RPMI8226 (cell line): ENCODE measurements at places on chromosomes 3 and 15.
A peak's percentile ranks its signal among the peaks of the same experiment; 100 is the strongest.

DNA sequence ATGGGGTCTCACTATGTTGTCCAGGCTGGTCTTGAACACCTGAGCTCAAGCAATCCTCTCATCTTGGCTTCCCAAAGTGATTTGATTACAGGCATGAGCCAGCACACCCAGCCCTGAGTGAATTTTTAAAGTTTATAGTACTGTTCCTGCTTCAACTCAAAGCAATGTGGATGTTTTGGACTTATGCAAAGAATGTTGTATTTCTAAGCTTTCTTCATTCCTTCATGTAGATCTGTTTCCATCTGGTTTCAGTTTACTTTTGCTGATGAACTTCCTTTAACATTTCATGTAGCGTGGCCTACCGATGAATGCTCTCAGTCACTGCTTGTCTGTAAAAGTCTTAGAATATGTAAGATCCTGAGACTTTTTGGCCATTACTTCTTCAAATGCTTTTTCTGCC lies 23.2 kb downstream of the NRG4 start:
- DNase-seq, result no peak

DNA sequence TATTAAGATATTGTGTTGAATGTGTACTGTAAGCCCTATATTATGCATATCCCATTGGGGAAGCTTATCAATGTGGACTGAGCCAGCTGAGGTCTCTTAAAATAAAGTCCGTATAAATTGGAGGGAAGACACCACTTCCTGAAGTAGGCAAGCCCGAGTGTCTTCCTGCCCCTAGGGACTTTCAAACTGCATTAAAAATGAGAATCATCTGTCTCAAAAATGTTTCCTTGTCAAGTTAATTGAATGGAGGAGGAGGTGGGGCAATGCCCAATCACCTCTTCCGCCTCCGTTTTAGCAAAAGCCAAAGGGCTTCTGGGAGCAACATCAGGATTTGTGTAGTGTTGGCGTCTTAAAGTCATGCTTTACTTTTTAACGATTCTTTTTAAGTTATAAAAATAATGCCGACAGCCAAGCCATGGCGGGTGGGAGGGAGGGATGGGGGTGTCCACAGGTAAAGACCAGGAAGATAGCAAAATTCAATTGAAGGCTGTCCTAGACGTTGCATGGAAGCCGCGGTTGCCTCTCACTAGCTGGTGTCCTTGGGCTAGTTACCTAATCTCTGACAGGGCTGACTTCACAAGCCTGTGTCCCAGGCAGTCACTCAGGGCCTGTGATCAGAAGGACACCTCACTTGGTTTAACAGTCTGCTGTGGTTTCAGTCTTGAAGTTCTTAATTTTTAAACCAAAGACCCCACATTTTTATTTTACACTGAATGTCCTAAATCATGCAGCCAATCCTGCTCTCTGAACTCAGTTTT lies 524.9 kb upstream of the PROK2 start:
- no peak for DNase-seq

DNA sequence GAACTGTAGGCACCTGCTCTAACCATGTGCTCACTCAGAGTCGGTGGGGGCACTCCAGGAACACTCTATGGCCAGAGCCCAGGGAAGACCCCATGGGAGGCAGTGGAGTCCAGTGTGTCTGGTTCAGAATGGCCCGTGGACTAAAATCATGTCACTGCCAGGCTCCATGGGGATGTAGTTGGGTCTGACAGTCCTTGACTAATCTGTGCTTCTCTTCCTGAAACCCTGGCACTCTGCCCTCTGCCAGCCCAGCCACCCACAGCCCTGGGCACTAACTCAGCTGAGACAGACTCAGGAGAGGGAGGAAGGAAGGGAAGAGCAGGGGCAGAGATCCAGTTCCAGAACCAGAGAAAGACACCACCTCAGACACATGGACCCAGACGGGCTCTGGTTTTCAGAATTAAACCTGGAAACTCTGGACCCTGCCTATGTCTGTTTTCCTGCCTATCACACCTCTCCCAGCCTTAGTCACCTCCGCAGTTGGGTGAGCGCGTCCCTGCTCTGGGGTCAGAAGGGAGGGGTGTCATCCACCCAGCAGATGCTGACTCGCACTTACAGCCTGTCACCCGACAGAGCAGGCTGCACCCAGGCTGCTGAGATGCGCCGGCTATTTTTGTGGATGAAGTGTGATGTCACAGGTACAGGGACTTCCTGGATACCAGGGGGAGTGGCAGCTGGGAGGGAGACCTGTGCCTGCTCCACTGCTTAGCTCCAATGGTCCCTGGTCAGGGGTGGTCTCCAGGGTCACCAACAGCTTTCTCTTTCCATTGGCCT lies 56.8 kb upstream of the INSYN1 start:
- DNase-seq, result peak; percentile 45

DNA sequence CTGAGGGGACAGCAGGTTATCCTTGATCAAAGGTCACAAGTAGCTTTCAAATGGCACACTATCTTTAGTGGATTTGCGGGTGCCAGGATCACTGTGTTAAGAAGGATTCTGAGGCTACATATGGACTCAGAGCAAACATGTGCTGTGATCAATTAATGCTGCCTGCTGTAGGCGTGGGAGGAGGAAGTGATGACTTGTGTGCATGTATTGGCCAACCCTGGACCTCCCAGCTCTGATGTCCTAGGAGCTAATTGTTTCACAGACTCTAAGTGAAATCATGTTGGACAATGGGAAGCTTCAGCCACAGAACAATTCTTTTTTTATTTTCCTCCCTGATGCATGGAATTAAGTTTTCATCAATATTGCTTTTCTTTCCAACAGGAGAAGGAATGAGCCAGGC lies 24.4 kb downstream of the FAH start:
- no peak for DNase-seq

GRCh38 chr15:40247406-40247971 lies 8.6 kb downstream of the PAK6 start:
- DNase-seq, result no peak

DNA sequence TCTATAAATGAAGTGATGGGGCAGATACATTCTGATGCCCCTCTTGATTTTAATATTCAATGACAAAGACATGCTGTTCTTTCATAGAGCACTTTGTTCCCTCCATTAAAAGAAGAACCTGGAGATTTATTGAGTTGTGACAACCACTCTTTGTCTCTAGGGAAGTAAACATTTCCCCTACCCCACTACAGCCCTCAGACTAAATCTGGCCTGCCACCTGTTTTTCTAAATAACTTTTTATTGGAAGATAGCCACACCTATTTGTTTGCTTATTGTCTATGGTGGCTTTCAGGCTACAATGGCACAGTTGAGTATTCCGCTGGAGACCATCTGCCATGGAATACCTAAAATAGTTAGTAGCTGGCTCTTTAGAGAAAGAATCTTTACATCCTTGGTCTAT lies 41.2 kb upstream of the ZNF385D start:
- DNase-seq, result no peak

DNA sequence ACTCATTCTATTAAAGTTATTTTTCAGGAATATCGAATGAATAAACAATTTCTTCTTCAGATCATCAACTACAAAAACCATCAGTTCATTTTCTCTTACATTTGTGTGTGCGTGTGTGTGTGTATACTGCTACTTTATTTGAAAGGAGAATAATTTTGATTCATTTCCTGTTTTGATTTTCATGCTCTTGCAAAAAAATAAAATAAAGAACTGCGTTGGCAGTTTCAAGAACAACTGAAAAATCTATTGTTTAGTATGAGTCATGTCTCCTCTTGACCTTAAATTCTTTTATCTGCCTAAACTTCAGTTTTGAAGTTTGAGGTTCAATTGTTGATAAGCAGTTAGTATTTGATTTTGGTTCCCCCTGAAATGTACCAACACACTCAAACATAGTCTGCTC lies 540.8 kb downstream of the FGF12 start:
- no peak for DNase-seq

DNA sequence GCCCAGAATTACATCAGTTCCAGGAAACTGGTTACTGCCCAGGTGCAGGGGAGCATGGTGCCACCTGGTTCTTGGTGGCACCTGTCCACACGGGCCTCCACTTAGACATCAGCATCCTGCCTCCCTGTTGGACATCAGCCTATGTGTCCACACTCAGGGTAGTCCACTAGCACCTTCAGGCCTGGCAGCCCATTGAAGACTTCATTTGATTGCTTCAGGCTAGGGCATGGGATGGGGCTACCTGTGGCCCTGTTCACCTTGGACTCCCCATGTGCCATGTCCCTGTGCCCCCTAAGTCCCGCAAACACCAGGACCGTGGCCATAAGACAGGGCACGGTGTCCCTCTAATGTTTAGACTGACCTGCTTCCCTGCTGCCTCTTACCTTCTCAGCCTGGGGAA lies 30.9 kb downstream of the CYP8B1 start:
- no peak for DNase-seq

DNA sequence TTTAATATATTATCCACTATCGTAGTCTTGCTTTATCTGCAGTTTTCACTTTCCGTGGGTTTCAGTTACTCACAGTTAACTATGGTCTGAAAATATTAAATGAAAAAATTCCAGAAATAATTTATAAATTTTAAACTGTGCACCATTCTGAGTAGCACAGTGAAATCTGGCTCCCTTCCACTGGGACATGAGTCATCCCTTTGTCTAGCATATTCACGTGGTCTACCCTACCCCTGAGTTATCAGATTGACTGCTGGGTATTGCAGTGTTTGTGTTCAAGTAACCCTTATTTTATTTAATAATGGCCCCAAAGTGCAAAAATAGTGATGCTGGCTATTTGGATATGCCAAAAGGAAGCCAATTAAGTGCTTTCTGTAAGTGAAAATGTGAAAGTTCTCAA lies 539.5 kb upstream of the AGTR1 start:
- DNase-seq, result no peak

DNA sequence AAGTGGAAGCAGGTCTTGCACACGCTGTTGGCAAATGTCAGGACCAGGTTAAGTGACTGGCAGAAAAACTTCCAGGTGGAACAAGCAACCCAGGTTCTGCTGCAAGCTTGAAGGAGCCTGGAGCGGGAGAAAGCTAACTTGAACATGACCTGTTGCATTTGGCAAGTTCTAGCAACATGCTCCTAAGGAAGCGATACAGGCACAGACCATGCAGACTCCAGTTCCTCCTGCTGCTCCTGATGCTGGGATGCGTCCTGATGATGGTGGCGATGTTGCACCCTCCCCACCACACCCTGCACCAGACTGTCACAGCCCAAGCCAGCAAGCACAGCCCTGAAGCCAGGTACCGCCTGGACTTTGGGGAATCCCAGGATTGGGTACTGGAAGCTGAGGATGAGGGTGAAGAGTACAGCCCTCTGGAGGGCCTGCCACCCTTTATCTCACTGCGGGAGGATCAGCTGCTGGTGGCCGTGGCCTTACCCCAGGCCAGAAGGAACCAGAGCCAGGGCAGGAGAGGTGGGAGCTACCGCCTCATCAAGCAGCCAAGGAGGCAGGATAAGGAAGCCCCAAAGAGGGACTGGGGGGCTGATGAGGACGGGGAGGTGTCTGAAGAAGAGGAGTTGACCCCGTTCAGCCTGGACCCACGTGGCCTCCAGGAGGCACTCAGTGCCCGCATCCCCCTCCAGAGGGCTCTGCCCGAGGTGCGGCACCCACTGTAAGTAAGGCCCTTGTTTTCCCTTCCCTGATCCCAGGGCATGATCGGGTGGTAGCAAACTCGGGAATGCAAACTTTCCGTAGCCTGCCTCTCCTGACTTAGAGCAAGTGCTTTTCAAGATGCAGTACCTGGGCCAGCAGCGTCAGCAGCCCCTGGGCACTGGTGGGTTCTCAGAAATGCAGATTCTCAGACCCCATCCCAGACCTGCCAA lies 759 bp downstream of the GALNT15 start:
- DNase-seq, result no peak

DNA sequence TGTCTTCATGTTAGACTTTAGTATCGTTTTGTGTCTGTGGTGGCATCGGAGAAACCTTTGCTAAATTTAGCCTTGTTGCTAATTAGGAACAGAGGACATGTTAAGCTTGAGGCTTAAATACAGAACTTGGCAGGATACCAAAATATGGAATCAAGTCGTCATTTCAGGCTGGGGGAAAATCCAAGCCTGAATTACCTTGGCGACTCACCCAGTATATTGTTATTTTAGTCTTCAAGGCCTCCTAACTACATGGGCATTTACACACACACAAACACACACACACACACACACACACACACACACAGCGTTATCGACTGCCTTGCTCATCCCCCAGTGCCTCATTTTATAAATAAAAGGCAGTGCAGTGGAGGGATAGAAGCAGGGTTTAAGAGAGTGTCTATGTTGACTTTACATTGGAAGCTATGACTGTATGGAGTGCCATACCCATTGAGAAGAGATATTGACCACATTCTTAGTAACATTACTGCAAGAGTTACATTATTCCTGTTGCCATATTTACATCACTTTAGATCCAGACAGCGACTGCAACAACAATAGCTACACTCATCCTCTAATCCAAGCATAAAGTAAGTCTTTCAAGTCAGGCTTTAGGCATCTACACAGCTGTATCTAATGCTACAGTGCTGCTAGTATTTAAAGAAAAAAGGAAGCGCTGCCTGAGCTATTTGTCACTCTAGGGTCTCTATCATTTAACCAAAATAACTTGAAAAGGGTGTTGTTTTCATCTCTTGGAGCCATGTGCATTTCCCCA lies 210.8 kb upstream of the SEMA6D start:
- DNase-seq, result no peak

DNA sequence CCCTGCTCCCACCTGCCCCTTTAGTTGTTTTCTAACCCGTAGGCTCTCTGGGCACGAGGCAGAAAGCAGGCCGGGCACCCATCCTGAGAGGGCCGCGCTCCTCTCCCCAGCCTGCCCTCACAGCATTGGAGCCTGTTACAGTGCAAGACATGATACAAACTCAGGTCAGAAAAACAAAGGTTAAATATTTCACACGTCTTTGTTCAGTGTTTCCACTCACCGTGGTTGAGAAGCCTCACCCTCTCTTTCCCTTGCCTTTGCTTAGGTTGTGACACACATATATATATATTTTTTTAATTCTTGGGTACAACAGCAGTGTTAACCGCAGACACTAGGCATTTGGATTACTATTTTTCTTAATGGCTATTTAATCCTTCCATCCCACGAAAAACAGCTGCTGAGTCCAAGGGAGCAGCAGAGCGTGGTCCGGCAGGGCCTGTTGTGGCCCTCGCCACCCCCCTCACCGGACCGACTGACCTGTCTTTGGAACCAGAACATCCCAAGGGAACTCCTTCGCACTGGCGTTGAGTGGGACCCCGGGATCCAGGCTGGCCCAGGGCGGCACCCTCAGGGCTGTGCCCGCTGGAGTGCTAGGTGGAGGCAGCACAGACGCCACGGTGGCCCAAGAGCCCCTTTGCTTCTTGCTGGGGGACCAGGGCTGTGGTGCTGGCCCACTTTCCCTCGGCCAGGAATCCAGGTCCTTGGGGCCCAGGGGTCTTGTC lies 48.5 kb downstream of the PGPEP1L start:
- DNase-seq, result no peak

- DNase-seq, result no peak
Observed at GRCh38 chr3:55816794-55817576, 329.9 kb upstream of the WNT5A start.

GRCh38 chr3:140424211-140424610 lies 253.7 kb upstream of the TRIM42 start:
- DNase-seq, result no peak
